ENCODE measurements at places on chromosomes 7 and 10.

DNA sequence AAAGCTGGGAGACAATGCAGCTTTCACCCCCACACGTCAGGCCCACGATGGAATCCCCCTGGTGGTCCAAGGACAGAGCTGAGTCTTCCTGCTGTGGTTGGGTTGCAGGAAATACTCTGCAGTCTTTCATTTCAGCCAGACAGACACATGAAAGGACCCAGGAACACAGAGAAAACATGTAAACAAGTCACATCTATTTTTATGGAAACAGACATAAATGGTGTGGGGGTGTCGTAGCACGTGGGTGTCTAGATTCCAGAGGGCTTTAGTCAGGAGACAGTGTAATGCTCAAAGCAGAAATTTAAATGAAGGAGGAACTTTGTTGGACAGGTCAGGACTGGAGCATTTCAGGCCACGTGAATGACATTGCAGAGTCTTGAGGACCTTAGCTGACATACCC lies 444.6 kb downstream of the SUGCT start:
- DNase-seq: no peak
- H3K27ac ChIP-seq: peak overlapping the region; percentile 15
- H3K36me3 ChIP-seq: no peaks in the 10 kb centered on the region
- no peaks in the 10 kb centered on the region for H3K27me3 ChIP-seq

DNA sequence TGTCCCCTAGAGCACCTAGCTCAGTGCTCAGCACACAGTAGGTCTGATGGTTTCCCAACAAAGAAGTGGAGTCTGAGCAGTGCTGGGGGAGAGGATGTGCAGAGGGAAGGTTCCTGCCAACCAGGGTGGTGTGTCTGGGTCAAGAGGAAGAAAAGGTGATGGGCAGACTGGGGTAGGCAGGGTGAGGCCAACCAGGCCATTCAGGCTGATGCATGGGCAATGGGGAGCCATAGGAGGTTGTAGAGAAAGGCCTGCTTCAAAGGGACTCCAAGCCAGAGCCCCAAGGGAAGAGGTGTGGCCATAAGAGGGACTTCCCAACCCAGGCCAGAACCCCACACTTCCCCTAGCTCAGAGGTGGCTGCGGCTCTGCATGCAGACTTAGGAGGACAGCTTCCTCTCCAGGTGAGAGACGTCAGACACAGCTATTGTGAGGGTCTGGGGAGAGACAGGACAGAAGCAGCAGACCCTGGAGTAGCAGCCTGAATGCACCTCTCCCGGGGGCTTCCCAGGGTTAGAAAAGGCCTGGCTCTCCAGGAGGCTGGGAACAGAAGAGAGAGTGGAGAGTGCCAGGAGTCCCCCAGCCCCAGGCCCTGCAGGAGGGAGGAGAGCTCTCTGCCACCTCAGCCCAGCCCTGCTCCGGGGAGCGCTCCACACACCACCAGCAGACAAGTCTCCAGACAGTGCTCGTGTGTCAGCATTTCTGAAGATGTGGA lies 87.4 kb upstream of the ZMIZ1 start:
- H3K4me3 ChIP-seq: no peak overlapping the region
- H3K27me3 ChIP-seq: no peaks in the 10 kb centered on the region
- H3K36me3 ChIP-seq: no peaks in the 10 kb centered on the region
- H3K4me1 ChIP-seq: no peaks in the 10 kb centered on the region

- H3K27ac ChIP-seq: no peak overlapping the region
- peaks cover 6% of the 10 kb centered on the region for H3K4me1 ChIP-seq
- no peaks in the 10 kb centered on the region for H3K36me3 ChIP-seq
- H3K27me3 ChIP-seq: no peaks in the 10 kb centered on the region
- H3K4me3 ChIP-seq: no peak overlapping the region
These were observed 46.6 kb downstream of the PWWP2B start for GRCh38 chr10:132443605-132443982.

- H3K27ac ChIP-seq: peak overlapping the region; percentile 66
- no peaks in the 10 kb centered on the region for H3K36me3 ChIP-seq
- DNase-seq: peak; percentile 71
- no peak overlapping the region for H3K4me3 ChIP-seq
- H3K27me3 ChIP-seq: no peaks in the 10 kb centered on the region
These were observed 37.4 kb upstream of the DUSP5 start for GRCh38 chr10:110460111-110460809.

- H3K4me1 ChIP-seq: no peaks in the 10 kb centered on the region
- H3K27me3 ChIP-seq: no peaks in the 10 kb centered on the region
- DNase-seq: no peak
- H3K4me3 ChIP-seq: no peak overlapping the region
- H3K36me3 ChIP-seq: no peaks in the 10 kb centered on the region
These were observed 429.2 kb downstream of the SDK1 start for GRCh38 chr7:3730276-3730675.
